Small intestine (tissue), 16 donors: ENCODE measurements at places on chromosomes 5 and 9. TPM values are rescaled to one million over a fixed set of nuclear protein-coding genes. Genes with fewer than 3 reads are reported as not detected.

DNA sequence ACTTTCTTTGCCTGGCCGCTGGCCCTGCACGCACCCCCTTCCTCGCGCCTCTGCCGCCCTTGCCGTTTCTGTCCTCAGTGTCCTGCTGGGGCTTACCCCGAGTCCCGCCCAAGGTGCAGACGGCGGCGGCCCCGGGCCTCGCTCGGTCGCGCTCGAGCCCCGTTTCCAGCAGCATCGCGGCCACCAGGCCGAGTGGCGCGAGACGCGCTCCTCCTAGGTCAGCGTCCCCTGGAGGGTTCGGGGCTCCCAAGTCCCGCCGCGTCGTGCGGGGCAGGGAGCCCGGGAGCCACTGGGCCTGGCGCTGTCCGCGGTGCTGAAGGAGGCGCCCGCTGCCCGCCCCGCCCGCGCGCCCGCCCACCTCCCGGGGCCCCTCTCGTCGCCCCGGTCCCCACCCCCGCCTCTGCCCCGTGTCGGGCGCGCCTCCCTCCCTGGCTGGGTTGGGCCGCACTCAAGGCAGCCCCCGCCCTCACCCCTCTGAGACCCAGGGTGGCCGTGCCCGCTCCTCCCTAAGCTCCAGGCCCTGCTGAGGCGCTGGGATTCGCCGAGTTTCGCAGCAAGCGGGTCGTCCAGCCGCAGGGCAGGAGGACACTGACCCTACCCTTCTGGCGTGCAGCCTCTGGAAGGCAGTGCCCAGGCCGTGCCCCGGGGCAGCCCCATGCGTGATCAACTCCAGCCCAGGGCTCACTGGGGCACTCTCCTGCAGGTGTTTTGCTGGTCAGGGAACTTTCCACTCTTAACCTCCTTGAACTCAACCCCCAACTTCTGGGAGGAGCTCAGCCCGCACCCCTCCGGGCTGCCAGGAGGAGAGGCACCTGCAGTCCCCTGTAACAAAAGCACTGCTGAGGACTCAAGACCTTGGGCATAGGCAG is at the start of gene LHX3:
Gene LHX3 (minus strand): TSS at position 291 of the 869 bp plus-strand sequence. CDS start 116 bp downstream, at position 175.
- H3K27ac ChIP-seq: no peak within 1 kb of the TSS
- no peaks in the 10 kb centered on the region for H3K4me1 ChIP-seq
- no peak within 1 kb of the TSS for H3K4me3 ChIP-seq
- H3K27me3 ChIP-seq: peaks cover 33% of the 10 kb centered on the region
- DNase-seq: peak; percentile 61

DNA sequence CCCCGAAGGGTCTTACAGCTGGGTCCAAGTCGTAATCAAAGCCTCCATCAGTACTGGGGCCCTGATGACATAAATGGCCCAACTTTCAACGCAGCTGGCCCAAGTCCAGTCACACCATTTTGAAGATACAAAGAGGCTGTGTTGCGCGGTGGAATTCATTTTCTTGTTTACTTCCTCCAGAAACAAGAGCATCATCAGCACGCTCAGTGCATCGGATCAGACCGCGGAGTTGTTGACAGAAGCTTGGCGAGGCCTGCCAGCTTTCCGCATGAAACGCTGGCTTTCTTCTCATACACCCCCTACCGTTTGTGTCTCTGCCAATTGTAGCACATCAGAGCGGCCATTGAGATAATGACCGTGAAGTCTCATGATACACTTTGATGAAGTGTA is 101.7 kb upstream of the SPATA31D4 start:
- no peaks in the 10 kb centered on the region for H3K27me3 ChIP-seq
- H3K4me3 ChIP-seq: no peak overlapping the region
- H3K36me3 ChIP-seq: no peaks in the 10 kb centered on the region
- no peak for DNase-seq

GRCh38 chr9:132838291-132838690 is 39.8 kb downstream of the AK8 start:
- DNase-seq: no peak
- H3K27me3 ChIP-seq: no peaks in the 10 kb centered on the region
- no peak overlapping the region for H3K4me3 ChIP-seq
- no peak overlapping the region for H3K27ac ChIP-seq

- H3K4me3 ChIP-seq: no peak overlapping the region
- H3K27me3 ChIP-seq: peaks cover 43% of the 10 kb centered on the region
- no peaks in the 10 kb centered on the region for H3K4me1 ChIP-seq
- no peaks in the 10 kb centered on the region for H3K36me3 ChIP-seq
- DNase-seq: peak; percentile 72
Measured at GRCh38 chr9:122122903-122123632, 30.0 kb upstream of the TTLL11 start.

DNA sequence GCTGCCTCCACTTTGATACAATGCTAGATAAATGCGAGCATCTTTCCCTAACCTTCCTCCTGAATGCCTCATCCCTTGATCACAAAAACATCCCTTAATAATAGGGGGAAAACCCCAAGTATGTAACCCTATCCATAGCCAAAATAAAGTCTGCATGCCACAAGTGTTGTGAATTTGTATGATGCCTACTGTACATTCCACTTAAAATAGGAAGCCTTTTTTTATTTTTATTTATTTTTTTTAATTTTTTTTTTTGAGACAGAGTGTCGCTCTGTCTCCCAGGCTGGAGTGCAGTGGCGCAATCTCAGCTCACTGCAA is 207.0 kb downstream of the AOPEP start:
- H3K4me3 ChIP-seq: no peak overlapping the region
- no peaks in the 10 kb centered on the region for H3K27me3 ChIP-seq
- no peak for DNase-seq
- H3K27ac ChIP-seq: no peak overlapping the region

DNA sequence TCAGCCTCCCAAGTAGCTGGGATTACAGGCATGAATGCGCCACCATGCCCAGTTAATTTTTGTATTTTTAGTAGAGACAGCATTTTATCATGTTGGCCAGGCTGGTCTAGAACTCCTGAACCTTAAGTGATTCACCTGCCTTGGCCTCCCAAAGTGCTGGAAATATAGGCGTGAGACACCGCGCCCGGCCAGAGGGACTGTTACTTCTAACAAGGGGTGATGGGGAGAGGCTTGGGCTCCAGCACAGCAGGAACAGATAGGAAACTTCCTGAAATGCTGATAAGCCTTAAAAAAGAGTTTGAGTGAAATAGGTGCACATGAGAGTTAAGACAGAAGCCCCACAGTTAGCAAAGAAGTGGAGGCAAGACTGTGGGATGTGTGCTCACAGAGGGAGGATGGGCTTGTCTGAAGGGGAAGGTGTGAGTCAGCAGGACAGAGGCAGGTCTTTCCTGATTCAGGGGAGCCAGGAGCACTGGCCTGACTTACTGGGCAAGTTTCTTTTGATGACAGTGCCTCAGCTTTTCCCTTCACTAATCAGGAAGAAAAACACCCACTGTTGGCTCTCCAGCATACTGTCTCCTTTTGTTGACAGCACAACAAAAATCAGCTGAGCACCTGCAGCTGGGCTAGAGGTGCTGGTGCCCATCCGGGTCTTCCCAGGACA is 68.4 kb downstream of the RAD23B start:
- H3K36me3 ChIP-seq: no peaks in the 10 kb centered on the region
- no peak overlapping the region for H3K4me3 ChIP-seq
- DNase-seq: no peak
- no peak overlapping the region for H3K27ac ChIP-seq

GRCh38 chr5:146073239-146073900 is 32.0 kb downstream of the PLAC8L1 start:
- no peaks in the 10 kb centered on the region for H3K36me3 ChIP-seq
- DNase-seq: no peak
- H3K4me3 ChIP-seq: no peak overlapping the region
- H3K4me1 ChIP-seq: no peaks in the 10 kb centered on the region
- H3K27me3 ChIP-seq: no peaks in the 10 kb centered on the region

DNA sequence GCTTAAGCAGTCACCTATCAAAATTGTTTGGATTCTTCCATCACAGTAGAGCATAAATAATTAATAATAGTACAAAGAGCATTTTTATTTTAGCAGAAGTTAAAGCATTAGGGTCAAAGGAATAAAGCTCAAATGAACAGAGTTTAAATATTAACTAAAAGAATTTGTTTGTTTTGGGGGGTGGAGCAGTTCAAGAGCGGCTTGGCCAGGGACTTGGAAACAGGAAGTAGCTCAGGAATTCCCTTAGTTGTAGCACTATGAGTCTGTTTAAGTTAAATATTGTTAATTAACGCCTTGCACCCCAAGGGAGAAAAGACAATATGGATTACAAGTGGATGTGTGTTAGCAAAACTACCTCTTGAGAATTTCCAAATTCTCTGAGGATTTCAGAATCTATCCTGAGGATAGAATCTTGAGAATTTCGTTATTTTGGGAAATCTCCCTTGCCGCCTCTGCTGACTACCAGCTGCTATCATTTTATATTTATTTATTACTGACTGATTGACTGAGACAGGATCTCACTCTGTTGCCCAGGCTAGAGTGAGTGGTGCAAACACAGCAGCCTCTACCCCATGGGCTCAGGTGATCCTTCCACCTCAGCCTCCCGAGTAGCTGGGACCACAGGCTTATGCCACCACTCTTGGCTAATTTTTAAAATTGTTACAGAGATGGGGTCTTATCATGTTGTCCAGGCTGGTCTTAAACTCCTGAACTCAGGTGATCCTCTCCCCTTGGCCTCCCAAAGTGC is 96.7 kb upstream of the CHD1 start:
- peak overlapping the region; percentile 61 for H3K27ac ChIP-seq
- H3K27me3 ChIP-seq: no peaks in the 10 kb centered on the region
- H3K4me3 ChIP-seq: no peak overlapping the region

GRCh38 chr9:71931166-71931565 is 19.7 kb downstream of the C9orf85 start:
- H3K27ac ChIP-seq: no peak overlapping the region
- no peaks in the 10 kb centered on the region for H3K36me3 ChIP-seq
- no peaks in the 10 kb centered on the region for H3K4me1 ChIP-seq
- H3K4me3 ChIP-seq: no peak overlapping the region
- no peak for DNase-seq

- no peak for DNase-seq
- H3K27me3 ChIP-seq: no peaks in the 10 kb centered on the region
- no peaks in the 10 kb centered on the region for H3K4me1 ChIP-seq
- H3K27ac ChIP-seq: no peak overlapping the region
- H3K4me3 ChIP-seq: no peak overlapping the region
Measured at GRCh38 chr5:133624316-133624715, 12.0 kb upstream of the FSTL4 start.

DNA sequence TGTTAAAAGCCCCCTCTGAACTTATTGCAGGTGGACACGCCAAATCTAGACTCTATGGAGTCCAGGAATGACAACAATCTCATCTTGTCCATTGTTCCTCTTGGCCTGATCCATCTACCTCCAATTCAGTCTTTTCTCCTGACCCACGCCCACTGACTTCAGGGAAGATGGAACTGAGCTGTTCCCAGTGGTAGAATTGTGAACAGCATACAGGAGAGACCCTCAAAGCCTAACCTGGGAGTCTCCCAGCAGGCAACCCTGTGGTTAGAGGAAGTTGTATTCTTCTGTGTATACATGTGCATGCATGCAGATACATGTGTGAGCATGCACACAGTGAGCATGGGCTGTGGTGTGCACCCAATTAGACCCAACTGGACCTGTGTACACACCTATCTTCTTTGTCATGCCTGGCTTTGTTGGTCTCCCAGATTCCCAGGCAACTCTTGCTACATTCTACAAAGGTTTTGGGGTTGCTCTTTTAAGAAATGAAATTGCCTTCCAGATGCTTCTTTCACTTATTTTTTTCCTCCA is 286.0 kb downstream of the ZSWIM6 start:
- no peaks in the 10 kb centered on the region for H3K27me3 ChIP-seq
- H3K36me3 ChIP-seq: no peaks in the 10 kb centered on the region
- no peak for DNase-seq
- H3K4me1 ChIP-seq: no peaks in the 10 kb centered on the region
- H3K27ac ChIP-seq: no peak overlapping the region

DNA sequence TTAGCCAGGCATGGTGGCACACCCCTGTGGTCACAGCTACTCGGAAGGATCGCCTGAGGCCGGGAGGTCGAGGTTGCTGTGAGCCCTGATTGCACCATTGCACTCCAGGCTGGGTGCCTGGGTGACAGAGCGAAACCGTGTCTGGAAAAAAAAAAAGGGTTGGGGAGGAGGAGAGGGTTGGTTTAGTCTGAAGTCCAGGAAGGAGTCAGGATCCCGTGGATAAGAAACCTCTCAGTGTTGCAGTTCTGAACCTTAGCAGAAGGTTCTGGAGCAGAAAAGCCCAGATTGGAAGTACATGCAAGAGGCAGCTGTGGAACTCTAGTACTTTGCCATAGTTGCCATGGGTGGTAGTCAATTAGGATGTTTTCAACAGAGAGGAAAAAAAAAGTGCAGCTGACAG is 125.2 kb upstream of the CPEB4 start:
- H3K36me3 ChIP-seq: no peaks in the 10 kb centered on the region
- H3K4me1 ChIP-seq: peaks cover 4% of the 10 kb centered on the region
- H3K27ac ChIP-seq: peak overlapping the region; percentile 95
- no peak overlapping the region for H3K4me3 ChIP-seq

DNA sequence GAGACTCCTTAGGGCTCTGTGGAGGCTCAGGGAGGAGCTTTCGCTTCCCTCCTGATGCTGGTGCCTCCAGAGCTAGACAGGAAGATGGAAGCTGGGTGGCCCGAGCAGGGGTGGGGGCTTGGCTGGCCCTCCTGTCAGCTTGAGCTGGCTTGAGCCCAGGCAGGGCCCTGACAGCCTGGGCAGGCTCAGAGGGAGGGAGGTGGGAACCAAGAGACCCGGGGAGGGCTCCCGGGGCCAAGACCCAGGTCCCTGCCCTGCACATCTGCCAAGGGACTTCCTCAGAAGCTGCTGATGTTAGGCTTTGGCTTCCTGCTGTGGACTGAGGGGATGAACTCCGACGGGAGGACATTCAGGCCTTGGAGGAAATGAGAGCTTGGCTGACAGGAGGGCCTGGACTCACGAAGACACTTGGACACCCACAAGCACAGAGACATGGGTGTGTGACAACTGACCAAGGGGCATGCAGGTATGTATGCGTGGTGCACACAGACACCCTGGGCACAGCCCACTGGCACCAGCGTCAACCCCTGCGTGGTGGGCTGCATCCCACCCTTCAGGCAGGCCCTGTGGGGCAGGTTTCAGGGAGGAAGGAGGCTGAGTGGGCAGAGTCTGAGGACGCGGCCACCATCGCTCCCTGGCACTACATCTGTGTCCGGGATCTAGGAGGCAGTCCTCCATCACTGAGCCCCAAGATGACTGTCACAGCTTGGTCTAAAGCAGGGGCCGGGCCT is 1.7 kb upstream of the LTC4S start:
- no peaks in the 10 kb centered on the region for H3K27me3 ChIP-seq
- peak overlapping the region; percentile 6 for H3K27ac ChIP-seq
- no peak overlapping the region for H3K4me3 ChIP-seq
- no peaks in the 10 kb centered on the region for H3K36me3 ChIP-seq
- no peak for DNase-seq

The PDGFRB gene
- polyA plus RNA-seq: 31.6 TPM

The SWI5 gene
- 21.4 TPM for polyA plus RNA-seq

The PPP3R2 gene
- polyA plus RNA-seq: not detected

The SGCD gene
- polyA plus RNA-seq: 7.5 TPM

The EFNA5 gene
- 1.7 TPM for polyA plus RNA-seq

The WNT8A gene
- polyA plus RNA-seq: not detected

The MTREX gene
- 58.1 TPM for polyA plus RNA-seq
